Activated naive CD4-positive, alpha-beta T cell treated with anti-CD3 and anti-CD28 coated beads, Interleukin-2, amount 50 U/mL, for 72 hours (primary cell): ENCODE measurements at places on chromosomes 4 and X. TPM values are rescaled to one million over a fixed set of nuclear protein-coding genes. Genes with fewer than 3 reads are reported as not detected.

ITGB1BP2 gene
- total RNA-seq = 5.8 TPM

ETDA gene
- total RNA-seq = not detected

RBM46 gene
- total RNA-seq = not detected

GPM6B gene
- total RNA-seq = not detected

FAM47A gene
- not detected for total RNA-seq
